ENCODE measurements at places on chromosomes 7 and 10.

DNA sequence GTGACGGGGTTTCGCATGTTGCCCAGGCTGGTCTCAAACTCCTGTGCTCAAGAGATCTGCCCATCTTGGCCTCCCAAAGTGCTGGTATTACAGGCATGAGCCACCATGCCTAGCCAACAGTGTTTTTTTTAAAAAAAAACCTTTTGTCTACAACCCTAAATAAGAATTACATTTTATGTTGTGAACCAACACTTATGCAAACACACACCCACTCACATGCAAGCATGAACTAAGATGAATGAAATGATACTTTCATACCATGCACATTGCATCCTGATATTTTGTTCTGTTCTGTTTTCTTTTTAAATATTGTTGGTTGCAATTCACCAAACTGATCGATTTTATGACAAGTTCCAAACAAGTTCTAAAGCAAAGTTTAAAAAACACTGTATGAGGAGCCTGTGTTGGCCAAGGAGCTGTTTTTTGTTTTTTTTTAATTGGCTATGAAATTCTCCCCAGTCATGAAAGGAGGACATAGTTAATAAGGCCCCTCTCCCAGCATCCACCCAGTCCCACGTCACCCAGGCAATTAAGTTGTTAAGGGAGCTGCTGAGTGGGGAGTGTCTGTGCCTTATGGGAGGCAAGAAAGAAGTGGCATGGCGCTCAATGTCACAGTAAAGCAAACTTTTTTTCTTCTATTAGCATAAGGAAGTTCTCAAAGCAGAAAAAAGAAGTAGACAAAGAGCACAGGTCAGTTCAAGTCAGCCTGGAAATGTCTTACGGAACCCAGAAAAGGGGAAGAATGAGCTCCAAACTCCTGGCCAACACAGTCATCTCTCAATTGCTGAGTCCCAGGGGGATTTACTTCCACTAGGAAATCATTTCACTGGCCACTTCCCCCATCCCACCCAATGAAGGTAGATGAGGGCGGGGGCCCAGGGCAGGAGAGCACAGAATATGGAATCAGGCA is 50.1 kb downstream of the NOD1 start:
- no peak for DNase-seq

DNA sequence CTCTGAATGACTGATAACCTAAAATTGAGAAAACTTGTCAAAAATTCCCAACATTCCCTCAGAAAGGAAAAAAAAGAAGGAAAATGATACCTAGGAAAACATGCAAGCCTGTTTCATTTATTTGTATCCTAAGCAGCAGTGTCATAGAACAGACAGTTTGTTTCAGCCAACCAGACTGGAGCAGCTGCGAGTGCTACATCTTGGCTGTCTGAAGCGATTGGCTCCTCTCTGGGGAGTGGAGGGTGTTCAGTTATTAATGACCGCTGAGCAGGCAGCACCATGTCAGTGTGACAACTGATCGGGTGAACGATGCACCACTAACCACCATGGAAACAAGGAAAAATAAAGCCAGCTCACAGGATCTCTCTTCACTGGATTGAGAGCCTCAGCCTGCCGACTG is at the start of gene LRRN3:
Gene LRRN3 (plus strand): TSS at position 282 of the 400 bp plus-strand sequence. CDS start 31,646 bp downstream, outside the sequence.
- DNase-seq, result no peak

- DNase-seq, result no peak
Observed at GRCh38 chr10:91762878-91763277, 35.3 kb upstream of the TNKS2 start.

DNA sequence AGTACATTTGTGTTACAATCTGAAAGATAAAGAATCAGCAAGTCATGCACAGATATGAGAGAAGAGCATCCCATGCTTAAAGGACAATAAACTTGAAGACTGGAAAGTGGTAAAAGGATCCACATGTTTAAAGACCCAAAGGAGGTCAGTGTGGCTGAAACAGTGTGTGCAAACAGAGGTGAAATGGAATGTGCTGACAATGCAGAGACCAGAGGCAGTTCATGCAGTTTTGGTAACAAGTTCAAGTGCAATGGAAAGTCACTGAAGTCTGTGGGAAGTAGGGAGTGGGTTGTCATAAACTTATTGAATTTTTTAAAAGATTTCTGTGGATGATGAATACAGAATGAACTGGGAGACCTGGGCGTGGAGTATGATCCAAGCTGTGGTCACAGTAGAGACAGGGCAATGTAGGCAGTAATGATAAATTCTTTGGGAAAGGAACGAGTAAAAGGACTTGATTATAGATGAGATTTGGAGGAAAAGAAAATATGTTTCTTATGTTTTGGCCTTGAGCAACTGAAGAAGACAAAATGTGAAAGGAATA is 408.0 kb downstream of the HGF start:
- no peak for DNase-seq

GRCh38 chr10:102211615-102212299 is 14.3 kb upstream of the ELOVL3 start:
- no peak for DNase-seq

- DNase-seq, result peak; percentile 78
Observed at GRCh38 chr10:51867956-51868355, 168.6 kb upstream of the CSTF2T start.

GRCh38 chr10:71443676-71444075 is 47.0 kb downstream of the CDH23 start:
- no peak for DNase-seq

DNA sequence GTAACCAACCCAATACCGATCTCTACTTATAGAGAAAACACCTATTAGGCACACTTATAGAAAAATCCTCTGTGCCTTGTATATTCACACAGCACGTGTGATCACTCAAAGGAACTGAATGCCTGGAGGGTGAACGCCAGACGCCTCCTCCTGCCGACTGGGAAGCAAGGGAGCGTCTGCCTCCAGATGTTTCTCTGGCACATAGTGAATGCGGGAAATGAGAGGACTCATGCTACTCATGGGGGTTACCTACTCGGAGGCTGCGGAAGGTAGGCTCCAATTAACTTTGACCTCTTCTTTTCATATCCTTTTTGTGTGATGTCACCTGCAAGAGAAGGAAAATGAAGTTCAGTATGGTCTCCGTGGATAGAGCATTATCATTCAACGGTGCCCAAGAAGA is 203.3 kb downstream of the DIP2C start:
- DNase-seq, result no peak

GRCh38 chr7:140455743-140456142 is 23.6 kb downstream of the MKRN1 start:
- DNase-seq, result no peak

- no peak for DNase-seq
Observed at GRCh38 chr10:19480353-19480752, 335.9 kb upstream of the PLXDC2 start.

- DNase-seq, result no peak
Observed at GRCh38 chr10:79136236-79137005, 67.7 kb downstream of the ZMIZ1 start.

DNA sequence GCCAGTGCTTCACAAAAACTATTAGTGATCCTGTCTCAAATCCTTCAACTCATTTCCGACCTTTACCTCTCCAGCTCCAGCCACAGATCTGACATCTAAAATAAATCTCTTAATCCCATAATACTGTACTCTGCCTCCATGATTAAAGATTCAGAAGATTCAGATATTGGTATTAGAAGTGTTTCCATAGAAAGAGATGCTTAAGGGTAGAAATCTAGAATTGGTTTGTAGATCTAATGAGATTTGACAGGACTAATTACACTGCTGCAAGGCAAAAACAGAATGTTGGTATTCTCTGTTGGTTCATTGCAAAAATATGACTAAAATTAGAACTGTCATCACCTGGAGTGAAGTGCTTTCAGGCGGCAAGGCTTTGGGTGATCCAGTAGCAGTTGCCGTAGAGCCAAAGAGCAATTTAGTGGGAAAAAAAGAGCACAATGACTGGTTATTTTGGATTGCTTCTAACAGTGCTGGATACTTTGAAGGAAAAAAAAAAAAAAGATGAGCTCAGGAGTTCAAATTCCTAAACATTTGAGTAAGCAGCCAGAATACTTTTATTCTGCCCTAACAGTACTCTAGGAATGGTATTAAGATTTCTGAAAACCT is 940.1 kb upstream of the SORCS1 start:
- DNase-seq, result peak; percentile 1

GRCh38 chr7:73999664-74000435 is 28.1 kb upstream of the ELN start:
- DNase-seq, result no peak
